Hematopoietic multipotent progenitor cell treated with erythropoietin and hydrocortisone succinate and interleukin-3 and kit ligand, for 8 days (in vitro differentiated cells): ENCODE measurements at places on chromosomes 6 and 20.

GRCh38 chr6:41434803-41435481 is 99.5 kb downstream of the NCR2 start:
- DNase-seq: no peak

- DNase-seq: no peak
Measured at GRCh38 chr20:7586481-7586880, 353.8 kb downstream of the HAO1 start.

DNA sequence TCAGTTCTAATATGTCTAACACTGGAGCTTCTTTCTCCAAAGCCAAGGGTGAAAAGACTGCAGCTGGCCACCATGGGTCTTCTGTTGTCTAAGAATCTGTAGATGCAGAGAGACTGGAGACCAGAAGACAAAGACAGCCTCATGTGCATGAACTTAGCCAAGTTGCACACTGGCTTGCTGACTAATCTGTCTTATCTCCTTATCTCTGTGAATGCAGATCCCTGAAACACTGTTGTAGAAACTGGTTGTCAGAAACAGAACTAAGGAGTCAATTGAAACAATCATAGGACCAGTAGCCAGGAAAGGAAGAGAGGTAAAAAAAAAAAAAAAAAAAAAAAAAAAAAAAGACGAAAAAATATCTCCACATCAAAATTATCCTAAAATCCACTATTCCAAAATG is 109.7 kb downstream of the BFSP1 start:
- peak; percentile 60 for DNase-seq

GRCh38 chr6:143125864-143126573 is 65.3 kb downstream of the AIG1 start:
- DNase-seq: no peak

GRCh38 chr20:21257192-21257591 is 45.9 kb upstream of the XRN2 start:
- DNase-seq: no peak
